ENCODE measurements at places on chromosomes 1 and 21.

DNA sequence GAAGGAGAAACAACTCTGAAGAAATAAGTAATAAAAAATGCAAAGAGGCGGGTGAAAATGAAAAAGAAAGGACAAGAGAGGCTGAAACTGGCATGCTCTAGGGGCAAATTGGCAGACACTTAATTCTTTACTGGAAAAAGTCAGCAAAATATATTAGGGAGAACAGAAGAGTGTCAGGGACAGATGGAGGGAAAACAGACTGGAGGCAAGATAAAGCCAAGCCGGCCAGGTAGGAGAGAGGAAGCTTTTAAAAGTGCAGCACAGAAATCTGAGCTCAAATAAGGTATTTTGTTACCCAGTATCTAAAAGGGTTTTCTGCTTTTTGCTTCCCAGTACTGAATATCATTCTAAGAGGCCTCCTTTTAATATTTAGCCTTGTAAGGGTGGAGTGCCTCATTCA lies 339.3 kb downstream of the PAPPA2 start:
- DNase-seq = no peak

DNA sequence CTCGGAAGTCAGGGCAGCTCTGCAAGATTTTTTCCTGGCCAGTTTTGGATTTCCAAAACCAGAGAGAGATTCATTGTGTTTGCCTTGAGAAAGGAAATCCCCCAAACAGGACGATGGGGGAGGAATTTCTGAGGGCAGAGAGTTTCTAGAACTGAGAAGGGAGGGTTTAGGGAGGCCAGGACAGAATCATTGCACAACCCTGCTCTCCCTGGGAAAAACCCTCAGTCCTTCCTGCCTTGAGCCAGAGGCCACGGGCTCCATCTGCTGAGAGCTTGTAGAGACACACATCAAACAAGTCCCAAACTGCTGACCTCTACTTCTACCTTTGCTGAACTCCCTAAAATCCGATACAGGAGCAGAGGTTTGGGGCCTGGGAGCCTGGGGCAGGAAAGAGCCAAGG lies 99.7 kb downstream of the NMNAT2 start:
- DNase-seq = peak; percentile 83

DNA sequence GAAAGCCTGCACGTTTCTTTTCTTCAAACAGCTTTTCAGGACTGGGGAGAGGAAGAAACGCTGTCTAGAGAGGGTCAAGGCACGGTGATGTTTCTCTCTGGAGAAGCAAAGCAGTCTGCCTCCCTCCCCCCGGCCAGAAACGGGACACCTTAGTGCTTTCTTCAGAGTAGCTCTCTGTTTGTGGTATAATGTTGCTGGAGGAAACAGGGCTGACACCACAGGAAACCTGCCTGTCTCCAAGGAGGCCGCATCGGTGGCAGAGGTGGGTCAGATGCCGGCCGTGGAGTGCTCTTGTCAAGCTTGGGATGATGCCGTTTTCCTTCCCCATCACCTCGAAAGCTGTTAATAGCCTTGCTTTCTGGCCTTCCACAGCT lies 139.4 kb downstream of the DHRS3 start:
- no peak for DNase-seq

GRCh38 chr1:45355683-45356082 lies 15.4 kb upstream of the MUTYH start:
- DNase-seq = no peak

- no peak for DNase-seq
Observed at GRCh38 chr1:212858461-212859265, 588 bp downstream of the FLVCR1 start.

DNA sequence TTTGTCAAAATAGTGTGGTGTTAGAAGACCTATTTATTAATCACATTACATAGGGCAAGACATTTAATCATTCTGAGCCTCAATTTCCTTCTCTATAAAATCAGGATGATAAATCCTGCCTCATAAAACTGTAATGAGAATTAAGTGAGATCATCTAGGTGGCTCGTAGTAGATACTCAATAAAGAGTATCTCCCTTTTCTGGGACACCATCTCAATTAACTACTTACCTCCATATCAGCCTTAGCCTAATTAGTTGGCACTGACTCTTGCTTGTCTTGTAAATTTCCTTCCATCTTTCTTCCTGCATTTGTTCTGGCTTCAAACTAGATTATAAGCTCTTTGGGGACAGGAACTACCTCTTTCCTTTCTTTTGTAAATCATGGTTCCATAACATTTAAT lies 102.6 kb upstream of the TNR start:
- DNase-seq = no peak

- DNase-seq = no peak
Observed at GRCh38 chr1:177948336-177948972, 21.4 kb downstream of the SEC16B start.

DNA sequence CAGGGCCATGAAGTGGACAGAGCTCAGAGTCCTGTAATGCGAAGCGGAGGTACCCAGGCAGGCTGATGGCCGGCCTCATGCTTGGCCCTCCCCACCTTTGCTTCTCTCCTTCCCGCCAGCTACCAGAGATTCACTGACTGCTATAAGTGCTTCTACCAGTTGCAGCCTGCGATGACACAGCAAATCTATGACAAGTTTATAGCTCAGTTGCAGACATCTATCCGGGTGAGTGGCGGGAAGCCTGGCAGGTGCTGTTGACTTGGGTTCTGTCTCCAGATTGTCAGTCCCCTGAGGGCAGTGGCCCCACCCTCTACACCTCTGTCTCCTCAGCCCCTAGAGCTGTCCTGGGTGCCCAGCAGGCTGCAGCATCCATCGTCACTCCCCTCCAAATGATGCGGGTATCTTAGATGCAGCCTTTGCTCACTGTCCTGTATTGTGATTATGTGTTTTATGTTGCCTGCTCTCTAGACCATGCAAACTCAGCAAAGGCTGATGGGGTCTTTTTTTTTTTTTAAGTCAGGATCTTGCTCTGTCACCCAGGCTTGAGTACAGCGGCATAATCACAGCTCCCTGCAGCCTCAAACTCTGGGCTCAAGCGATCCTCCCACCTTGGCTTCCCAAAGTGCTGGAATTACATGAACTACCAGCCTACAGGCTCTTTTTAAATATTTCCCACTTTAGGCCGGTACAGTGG lies 9.6 kb upstream of the BGLAP start:
- DNase-seq = no peak
